Smooth muscle cell of the umbilical artery (primary cell): ENCODE measurements at places on chromosomes 11 and 22. TPM values are rescaled to one million over a fixed set of nuclear protein-coding genes. Genes with fewer than 3 reads are reported as not detected.

The HEPN1 gene
- 0.09 TPM in 1 of 2 replicates, not detected in the other for total RNA-seq

The EPS8L2 gene
- 18.7 and 31.3 TPM in 2 replicates for total RNA-seq

The MUC2 gene
- not detected in 2 replicates for total RNA-seq

The DUSP8 gene
- total RNA-seq: 0.59 and 1.3 TPM in 2 replicates

The OR5D16 gene
- total RNA-seq: not detected in 2 replicates

The ELMOD1 gene
- 2.1 and 2.8 TPM in 2 replicates for total RNA-seq

The MAP6 gene
- 0.59 and 0.69 TPM in 2 replicates for total RNA-seq

The EFCAB6 gene
- 1.5 and 3.3 TPM in 2 replicates for total RNA-seq

The CRYBB2 gene
- total RNA-seq: not detected in 2 replicates

The IGSF9B gene
- total RNA-seq: under 0.01 and 0.51 TPM in 2 replicates

The XKR3 gene
- not detected in 2 replicates for total RNA-seq

The TSGA10IP gene
- not detected in 2 replicates for total RNA-seq

The CNIH2 gene
- total RNA-seq: 0.37 TPM in 1 of 2 replicates, not detected in the other

The DCDC1 gene
- total RNA-seq: 0.14 and 0.30 TPM in 2 replicates

The CCDC73 gene
- total RNA-seq: not detected in 2 replicates

The SLC3A2 gene
- total RNA-seq: 121 and 217 TPM in 2 replicates

The RAB39A gene
- total RNA-seq: not detected in 2 replicates

The PAX6 gene
- not detected in 2 replicates for total RNA-seq

The TTC36 gene
- 0.59 and 1.2 TPM in 2 replicates for total RNA-seq

The TMEM86A gene
- total RNA-seq: 1.3 and 1.8 TPM in 2 replicates

The OR8G1 gene
- not detected in 2 replicates for total RNA-seq

The POU2AF2 gene
- not detected in 2 replicates for total RNA-seq

The FGF19 gene
- total RNA-seq: not detected in 2 replicates

The CD3G gene
- total RNA-seq: not detected in 2 replicates

The ABCC8 gene
- total RNA-seq: not detected in 2 replicates

The KCNJ1 gene
- total RNA-seq: not detected in 2 replicates

The DNAJB7 gene
- total RNA-seq: not detected in 2 replicates

The KCNJ11 gene
- not detected in 2 replicates for total RNA-seq

The RBM4 gene
- 92.7 and 93.8 TPM in 2 replicates for total RNA-seq

The DNHD1 gene
- 4.5 and 12.9 TPM in 2 replicates for total RNA-seq
